ENCODE measurements at places on chromosomes 7 and 10. TPM values are rescaled to one million over a fixed set of nuclear protein-coding genes. Genes with fewer than 3 reads are reported as not detected.

- DNase-seq: no peak
Measured at GRCh38 chr10:7986851-7987250, 67.6 kb upstream of the GATA3 start.

HOXA7 gene
- total RNA-seq: 16.9 TPM

DNA sequence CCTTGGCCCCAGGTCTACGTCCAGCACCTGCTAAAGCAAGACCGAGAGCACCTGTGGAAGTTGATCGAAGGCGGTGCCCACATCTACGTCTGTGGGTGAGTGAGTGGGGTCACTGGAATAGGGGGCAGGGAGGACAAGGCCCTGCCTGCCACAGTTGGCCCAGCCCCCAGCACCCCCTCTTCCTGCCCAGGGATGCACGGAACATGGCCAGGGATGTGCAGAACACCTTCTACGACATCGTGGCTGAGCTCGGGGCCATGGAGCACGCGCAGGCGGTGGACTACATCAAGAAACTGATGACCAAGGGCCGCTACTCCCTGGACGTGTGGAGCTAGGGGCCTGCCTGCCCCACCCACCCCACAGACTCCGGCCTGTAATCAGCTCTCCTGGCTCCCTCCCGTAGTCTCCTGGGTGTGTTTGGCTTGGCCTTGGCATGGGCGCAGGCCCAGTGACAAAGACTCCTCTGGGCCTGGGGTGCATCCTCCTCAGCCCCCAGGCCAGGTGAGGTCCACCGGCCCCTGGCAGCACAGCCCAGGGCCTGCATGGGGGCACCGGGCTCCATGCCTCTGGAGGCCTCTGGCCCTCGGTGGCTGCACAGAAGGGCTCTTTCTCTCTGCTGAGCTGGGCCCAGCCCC is 8.1 kb downstream of the TMEM120A start:
- DNase-seq: no peak

GRCh38 chr7:45007571-45008328 is 7.7 kb downstream of the CCM2 start:
- DNase-seq: no peak

DNA sequence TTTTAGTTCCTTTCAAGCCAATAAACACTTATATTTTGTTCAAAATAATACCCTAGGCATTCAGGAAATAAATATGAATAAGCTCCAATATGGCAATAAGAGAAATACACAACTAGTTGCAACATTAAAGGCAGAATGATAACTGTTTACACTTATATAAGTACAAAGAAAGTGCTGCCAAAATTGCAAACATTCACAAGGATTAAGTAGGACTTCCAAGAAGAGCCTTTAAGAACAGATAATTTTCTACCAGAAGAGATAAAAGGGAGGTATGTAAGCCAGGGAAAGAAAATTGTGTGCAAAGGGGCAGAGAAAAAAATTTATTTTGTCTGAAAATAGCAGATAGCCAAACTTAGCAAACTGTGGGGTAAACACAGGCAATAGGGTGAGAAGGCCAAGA is 83.8 kb downstream of the CTNNA3 start:
- no peak for DNase-seq

DNA sequence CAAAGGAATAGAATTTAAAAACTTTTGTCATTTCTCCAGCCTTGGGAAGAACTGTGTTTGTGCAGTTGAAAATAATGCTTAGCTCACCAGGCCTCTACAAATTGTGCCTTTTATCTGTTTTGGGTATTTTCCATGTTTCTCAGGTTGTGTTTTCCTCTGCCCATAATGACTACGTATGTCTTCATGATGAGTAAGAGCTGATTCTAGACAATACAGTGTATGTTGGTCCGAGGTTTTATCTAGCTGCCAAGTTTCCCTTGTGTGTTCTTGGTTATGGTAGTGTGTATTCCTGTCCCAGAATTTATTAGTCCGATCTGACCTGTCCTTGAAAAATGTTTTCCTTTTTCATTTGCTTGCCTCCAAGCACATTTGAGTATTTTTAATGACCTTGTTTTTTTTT is 83.7 kb upstream of the GLCCI1 start:
- DNase-seq: no peak

SYT15 gene
- total RNA-seq: 8.2 TPM

DNA sequence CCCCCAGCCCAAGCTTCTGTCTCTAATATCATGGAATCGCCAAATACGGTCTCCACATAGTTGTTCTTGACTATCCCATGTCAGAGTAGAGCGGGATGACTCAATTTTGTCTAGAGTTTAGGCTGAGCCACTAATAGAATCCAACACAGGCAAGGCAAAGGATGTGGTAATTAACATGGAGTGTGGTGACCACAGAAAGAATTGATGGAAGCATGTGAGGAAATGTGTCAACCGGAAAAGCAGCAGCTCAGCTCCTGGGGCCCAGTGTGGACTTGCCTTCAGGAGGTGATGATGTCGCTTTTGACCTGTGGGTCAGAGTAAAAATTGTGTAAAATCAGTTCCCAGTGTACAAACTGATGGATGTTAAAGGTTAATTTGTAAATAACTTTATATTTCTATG is 139.3 kb upstream of the KLF6 start:
- DNase-seq: no peak

GRCh38 chr7:96157856-96158255 is 164.0 kb downstream of the SLC25A13 start:
- no peak for DNase-seq

DNA sequence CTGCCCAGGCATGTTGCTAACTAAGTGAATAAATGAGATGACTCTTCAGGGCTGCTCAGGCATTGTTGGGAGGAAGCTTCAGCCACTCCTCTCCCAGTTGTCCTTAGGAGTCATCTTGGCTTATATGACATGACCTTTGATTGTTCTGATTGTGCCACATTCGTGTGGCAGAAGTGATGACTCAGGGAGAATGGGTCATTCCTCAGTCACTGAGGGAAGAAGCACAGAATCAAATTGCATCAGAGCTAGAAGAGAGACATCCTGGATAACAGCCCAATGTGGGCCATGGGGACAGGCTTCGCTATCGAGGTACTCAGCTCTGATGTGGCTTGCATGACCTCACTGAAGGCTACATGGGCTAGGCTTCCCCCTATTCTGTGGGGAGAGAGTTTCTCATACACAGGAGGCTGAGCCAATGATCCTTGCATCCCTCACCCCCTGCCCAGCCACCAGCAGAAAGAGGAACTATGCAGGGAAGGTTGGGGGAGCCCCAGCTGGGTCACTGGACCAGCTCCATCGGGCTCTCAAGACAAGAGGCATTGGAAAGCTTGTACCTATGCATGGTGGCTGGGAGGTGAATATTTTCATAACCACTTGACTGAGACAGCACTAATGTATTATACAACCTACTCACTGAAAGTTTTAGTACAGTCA is 6.0 kb upstream of the HMX3 start:
- DNase-seq: no peak

DNA sequence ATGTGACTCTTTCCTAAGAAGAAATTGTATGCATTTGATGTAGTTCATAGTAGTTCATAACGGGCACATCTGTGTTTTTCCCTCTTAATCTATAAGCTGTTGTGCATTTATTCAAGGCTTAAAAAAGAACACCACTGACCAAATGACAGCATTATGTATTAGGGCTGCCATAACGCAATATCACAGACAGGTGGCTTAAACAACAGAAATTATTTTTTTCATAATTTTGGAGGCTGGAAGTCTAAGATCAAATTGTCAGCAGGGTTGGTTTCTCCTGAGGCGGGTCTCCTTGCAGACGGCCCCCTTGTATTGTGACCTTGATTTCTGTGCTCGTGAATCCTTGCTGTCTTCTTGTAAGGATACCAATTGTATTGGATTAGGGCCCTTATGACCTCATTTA is 627 bp upstream of the SSMEM1 start:
- DNase-seq: no peak

ABCB1 gene
- 22.9 TPM for total RNA-seq

SPDYE9 gene
- not detected for total RNA-seq

DNA sequence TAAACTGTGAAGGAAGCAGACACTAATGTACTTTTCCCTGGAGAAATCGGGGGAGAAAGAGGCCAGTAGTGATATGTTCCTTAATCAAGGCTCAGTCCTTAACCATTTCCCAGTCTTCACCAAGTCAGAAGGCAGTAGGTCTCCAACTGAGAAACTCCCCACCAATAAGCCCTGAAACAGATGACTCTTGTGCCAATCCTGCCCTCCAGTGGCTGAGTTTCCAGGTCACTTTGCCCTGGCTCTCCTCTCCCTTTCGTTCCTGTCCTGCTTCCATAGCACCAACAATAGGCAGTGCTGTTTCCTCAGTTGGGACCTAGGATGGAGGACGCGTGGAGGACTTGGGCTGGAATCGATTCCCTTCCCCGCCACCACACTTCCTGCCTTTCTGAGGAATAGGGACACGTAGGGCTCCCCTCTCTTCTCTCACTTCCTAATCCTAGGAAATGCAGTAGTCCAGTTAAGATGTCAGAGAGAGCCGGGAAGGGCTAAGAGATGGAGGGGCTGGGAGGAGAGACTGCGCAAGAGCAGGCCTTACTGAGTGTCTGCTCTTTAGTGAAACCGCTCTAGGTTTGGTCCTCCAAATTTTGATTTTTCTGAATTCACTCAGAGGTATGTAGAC is 23.4 kb downstream of the ATOH7 start:
- no peak for DNase-seq

All from tibial nerve (tissue), 4 donors.